NCI-H1105 (cell line): ENCODE measurements at places on chromosomes 11 and 22.
A peak's percentile ranks its signal among the peaks of the same experiment; 100 is the strongest.

DNA sequence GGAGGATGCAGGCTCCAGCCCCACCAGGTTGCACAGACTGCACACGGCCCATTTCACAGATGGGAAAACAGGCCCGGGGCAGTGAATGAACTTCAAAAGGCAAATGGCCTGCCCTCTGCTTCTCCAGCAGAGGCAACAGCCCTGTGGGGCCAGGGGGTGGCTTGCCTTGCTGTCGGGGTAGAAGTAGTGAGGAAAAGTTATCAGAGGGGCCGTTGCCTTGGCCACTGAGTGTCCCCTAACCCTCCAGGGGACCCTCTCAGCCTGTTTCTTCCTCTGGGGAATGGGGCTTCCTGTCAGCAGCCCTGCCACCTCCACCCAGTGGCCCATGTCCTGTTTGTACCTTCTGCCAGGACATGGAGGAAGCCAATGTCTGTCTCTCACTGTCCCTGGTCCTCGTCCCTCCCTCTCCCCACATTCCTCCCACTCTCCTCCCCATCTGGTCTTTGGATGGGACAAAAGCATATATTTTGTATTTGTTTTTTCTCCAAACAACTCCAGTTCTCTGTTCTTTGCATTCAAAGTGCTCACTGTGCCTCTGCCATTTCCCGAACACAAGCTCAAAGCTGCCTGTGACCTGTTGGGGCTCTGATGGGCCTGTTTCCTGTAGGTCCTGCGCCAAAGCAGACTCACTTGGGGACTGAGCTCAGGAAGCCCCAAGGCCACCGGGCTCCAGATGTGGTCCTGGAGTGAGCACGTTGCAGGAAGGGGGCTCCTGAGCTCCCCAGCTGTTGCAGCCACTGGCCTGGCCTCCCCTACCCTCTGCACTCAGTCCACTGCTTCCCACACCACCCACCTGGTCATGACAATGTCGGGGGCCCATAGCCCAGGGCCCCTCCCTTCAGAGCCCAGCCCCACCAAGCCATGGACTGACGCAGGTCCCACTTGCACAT is 9.5 kb downstream of the MAP4K2 start:
- DNase-seq: no peak

DNA sequence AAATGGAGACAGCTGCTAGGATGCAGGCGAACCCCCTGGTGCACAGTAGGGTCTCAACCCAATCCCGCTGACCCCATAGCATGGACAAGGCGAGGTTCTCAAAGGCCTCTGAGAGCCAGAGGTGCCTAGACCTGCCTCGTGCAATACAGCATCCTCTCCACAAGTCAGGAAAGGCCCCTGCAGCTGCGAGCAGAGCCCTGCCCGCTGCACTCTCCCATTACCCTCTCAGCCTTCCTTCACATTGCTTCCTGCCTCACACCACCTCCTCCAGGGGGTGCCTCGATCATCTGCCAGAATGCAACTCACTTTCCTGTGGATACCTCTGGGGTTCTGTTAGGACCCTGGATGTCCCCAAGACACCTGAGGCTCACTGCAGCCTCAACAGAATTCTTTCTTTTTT is 42.8 kb upstream of the TCF20 start:
- DNase-seq: peak; percentile 7

GRCh38 chr22:38163844-38164550 is 17.6 kb downstream of the PLA2G6 start:
- no peak for DNase-seq

DNA sequence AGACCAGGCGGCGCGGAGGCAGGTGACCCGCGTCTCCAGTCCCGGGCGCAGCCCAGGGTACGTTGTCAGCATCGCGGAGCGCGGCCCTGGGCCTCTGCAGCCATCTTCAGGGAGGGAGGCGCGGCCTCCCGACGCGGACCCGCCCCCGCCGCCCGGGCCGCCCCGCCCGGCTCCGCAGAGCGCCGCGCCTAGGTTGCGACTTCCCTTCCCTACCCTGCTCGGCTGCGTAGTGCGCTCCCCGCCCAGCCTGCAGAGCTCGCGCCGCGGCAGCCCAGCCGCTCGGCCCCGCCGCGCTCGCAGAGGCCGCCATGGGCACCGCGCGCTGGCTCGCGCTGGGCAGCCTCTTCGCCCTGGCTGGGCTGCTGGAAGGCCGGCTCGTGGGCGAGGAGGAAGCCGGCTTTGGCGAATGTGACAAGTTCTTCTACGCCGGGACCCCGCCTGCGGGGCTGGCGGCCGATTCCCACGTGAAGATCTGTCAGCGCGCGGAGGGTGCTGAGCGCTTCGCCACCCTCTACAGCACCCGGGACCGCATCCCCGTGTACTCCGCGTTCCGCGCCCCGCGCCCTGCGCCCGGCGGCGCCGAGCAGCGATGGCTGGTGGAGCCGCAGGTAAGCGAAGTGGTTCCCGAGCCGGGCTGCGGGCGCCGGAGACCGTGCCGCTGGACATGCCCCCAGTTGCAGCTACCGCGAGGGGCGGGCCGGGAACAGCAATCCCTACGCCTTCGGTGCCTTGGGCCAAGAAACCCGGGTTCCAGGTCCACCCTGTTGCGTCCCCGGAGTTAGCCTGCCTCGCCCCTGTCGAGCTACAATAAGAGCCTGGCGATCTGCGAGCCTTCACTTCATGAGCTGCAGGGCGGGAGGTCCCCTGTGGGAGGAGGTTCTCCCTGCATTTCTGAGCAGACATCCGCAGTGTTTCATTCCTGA is at the start of gene ENDOD1:
Gene ENDOD1, plus strand, starts transcription at position 227 of the 923 bp plus-strand sequence. Its CDS starts 82 bp downstream, at position 309.
- peak; percentile 48 for DNase-seq

GRCh38 chr11:104130161-104130560 is 33.8 kb downstream of the PDGFD start:
- DNase-seq: no peak

GRCh38 chr11:92413757-92414513 is 189.3 kb downstream of the FAT3 start:
- no peak for DNase-seq

- DNase-seq: no peak
These were observed 38.4 kb upstream of the EMID1 start for GRCh38 chr22:29167032-29167911.

GRCh38 chr11:18617688-18618341 is 16.3 kb downstream of the SPTY2D1 start:
- DNase-seq: no peak

GRCh38 chr11:57214494-57214893 is 22.6 kb downstream of the APLNR start:
- no peak for DNase-seq

- no peak for DNase-seq
These were observed 5.1 kb upstream of the SLC22A8 start for GRCh38 chr11:63020671-63021291.

- DNase-seq: no peak
These were observed 5.2 kb downstream of the MAML2 start for GRCh38 chr11:96337541-96338431.

- DNase-seq: no peak
These were observed 46.4 kb upstream of the AMOTL1 start for GRCh38 chr11:94721565-94722292.

GRCh38 chr22:44891293-44891747 is 118.5 kb downstream of the PHF21B start:
- DNase-seq: no peak

DNA sequence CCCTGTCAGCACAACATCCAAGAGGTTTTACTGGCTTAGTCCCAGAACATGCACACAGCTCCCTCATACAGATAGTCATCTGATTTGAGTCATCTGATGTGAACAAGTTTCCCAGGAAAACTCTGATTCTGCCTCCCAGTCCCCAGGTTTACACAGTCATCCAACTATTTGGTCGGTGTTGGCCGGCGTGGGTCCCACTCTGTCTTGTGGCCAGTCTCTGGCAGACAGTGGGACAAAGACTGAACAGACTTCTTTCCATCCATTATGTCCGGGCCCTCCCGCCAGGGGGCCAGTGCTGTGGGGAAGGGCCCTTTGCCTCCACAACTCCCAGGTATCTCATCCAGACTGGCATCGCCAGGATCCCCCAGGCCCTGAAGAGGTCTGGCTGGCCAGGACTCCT is 60.0 kb downstream of the BTG4 start:
- DNase-seq: no peak

GRCh38 chr22:27084130-27084529 is 426.7 kb downstream of the MIAT start:
- DNase-seq: no peak

GRCh38 chr11:86551288-86552092 is 120.9 kb downstream of the ME3 start:
- no peak for DNase-seq

DNA sequence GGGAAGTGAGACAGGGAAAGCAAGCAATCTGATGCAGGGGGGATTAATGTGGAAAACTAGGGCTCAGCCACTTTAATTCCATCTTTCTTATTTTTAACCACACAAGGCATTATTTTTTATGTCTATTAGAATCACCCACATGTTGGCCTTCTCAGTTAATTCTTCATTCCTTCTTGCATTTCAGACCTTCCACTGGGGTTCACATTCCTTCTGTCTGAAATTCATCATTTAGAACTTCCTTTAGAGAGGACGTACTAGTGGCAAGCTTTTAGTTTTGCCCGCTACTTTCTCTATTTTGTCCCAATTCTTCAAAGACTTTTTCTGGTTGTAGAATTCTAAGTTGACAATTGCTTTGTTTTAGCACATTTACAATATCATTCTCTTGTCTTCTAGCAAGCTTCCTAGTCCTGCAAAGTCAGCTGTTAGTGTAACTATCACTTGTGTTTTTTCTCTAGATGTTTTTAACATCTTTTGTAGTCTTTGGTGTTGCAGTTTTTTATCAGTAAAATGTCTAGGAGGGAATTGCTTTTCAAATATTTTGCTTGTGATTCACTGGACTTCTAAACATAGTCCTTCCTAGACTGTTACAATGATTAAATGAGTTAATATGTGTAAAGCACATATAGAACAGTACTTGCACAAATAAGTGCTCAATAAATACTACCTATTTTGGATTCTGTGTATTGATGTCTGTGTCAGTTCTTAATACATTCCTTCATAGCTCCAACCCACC is 5.5 kb upstream of the NNMT start:
- DNase-seq: no peak

DNA sequence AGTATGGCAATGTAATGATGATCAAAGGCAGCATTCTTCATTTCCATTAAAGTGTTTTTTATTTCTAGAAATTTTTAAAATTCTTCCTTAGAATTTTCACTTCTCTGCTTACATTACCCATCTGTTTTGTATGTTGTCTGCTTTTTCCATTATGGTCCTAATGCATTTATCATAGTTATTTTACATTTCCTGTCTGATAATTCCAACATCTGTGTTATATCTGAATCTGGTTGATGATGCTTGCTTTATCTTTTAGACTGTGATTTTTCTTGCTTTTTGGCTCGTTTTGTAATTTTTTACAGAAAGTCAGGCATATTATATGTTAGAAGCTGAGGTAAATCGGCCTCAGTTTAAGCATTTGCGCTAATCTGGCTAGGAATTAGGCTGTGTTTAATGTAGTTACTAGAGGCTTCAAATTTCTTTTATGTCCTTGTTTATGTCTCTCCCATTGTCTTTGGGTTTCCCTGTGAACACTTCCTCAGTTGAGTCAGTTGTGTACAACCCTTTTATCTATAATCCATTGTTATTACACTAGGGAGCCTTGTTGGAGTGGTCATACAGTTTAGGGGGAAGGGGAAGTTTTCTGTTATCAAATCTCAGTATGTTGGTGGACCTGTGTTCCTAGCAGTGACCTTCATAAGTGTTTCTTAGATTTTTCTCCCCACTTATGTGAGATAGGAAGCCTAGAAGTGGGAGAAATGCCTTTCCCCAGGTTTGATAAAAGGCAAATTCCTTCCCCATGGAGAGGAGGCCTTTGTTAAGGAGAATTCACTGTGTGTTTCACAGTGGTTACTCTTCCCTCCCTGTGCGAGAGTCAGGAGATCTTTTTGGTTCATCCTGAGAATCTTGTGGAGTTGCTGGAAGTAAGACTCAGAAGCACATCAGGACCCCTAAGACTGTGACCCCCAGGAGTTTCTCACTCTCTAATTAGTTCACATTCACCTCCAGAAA is 437.5 kb downstream of the INSC start:
- no peak for DNase-seq

DNA sequence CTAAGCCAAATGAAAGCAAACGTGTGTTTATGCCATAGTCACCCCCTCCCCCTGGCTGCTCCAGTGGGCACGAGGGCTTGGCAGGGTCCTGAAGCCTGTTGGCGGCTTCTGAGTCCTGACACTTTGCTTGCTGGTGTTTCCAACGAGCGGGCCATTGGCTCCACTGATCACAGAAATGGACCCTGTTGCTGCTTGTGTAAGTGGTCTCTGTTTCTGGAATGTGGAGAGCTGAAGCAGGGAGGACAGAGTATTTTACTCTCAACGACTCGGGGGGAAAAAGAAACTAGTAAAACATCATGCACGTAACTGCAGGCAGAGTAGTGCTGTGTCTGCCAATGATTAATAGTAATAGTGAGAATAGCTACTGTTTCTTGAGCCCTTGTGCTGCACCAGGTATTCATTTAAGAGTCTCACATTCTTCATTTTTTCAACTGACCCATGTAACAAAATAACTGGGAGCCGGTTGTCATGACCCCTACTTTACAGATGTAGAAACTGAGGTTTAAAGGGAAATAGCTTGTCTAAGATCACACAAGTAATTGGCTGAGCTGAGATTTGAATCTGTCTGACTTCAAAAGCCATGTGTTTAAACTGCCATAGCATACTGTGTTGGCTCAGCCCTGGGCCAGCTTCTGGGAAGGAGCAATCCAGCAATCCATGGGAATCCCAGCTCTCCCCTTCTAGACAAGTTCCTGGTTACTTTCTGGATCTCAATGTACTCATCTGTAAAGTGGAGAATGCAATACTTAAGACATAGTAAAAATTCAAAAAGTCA is 526.7 kb downstream of the INSC start:
- DNase-seq: no peak

DNA sequence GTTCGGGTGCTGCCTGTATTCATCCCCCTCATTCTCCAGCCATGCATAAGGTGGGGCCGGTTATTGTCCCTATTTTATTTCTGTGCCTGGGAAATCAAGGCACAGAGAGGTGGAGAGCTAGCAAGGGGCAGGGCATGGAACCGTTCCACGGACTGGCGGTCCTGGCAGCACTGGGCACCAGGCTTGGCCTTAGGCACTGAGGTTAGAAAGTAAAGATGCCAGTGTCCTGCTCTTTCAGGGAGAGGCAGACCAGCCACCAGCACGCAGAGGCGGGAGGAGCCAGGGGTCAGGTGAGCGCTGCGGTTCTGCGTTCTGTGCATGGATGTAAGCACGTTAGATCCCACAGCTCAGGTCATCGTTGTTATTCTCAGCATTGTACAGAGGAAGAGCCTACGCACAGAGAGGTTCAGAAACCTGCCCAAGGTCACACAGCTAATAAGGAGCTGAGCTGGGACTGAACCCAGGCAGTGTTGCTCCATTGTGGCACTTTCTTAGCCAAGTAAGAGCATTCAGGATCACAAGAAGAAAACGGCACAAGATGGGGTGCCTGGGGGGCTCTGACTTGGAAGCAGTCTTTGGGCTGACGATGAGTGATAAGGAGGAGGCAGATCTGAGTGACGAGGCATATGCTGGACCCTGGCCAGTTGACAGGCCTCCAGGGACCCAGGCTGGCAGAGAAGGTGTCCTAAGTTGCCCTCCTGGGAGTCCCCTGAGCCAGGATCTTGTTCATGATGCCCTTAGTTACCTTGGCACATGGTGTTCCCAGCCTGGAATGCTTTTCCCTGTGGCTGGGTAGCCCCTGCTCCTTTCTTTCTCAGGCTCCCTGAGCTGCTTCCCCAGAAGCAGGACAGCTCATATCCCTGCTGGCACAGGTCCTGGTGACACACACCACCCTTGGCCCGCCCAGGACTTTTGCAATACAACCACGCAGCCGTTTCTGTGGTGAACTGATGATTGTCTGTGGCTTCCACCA is 41.1 kb downstream of the OSBPL5 start:
- no peak for DNase-seq
